Osteoblast (primary cell): ENCODE measurements at places on chromosomes 3 and 15.
A peak's percentile ranks its signal among the peaks of the same experiment; 100 is the strongest.

GRCh38 chr3:101988596-101988995, 139.3 kb downstream of the NFKBIZ start:
- DNase-seq, result no peak

DNA sequence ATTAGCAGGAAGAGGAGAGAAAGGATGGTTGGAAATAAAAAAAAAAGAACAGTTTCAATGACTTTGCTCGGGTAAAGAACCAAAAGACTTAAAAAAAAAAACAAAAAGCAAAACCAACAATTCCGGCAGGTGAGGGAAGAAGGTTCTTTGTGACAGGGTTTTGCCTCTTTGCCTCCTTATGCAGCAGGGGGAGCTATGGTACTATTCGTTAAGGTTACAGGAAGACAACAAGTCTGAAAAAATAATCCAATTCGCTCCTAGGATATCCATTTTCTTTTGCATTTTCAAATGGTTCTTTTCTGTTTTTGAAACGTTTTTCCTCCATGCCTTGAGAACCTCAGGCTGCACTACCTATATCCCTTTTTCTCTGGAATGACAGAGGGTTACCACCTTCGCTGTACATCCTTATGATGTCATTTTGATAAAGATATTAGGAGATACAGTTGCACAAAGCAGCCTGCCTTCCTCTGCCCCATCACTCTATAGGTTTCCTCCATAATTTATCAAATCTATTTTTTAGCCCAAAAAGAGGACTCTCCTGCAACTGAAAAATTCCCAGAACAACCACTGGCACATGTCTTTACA, 55.0 kb downstream of the CFAP20DC start:
- DNase-seq, result peak; percentile 74

DNA sequence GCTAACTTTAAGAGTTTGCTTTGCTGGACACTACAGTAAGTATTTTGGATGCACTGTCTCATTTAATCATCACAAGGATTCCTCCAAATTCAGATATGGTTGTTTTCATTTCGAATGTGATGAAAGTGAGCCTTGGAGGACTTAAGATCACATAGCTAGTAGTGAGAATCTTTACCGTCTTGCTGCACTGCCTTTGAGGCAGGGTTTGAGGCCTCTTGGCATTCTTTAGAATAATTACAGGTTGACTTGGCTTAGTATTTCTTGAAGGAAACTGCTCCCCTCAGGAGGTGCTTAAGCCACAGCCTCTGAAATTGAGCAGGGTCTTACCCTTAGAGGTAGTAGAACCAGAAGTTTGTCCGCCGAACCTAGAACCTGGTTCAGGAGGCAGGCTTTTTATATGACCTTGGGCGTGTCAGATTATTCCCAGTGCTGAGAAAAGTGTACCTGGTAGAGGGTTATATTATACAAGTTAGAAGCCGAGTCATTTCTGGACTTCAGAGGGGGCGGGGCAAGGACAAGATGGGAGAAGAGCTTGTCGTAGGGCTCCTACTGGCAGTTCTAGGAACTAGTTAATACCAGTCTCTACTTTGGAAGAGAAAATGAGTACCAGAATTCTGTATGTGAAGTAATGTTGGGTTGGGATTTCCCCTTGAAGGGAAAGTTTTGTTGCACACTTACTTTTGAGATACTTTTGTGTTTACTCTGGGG, 1.1 kb downstream of the TFG start:
- DNase-seq, result peak; percentile 73

GRCh38 chr15:82951472-82952157, 905 bp downstream of the HOMER2 start:
- DNase-seq, result peak; percentile 92

GRCh38 chr15:71581398-71581930, 228.9 kb upstream of the NR2E3 start:
- no peak for DNase-seq
